HEK293T (cell line): ENCODE measurements at places on chromosomes 16 and 17.

DNA sequence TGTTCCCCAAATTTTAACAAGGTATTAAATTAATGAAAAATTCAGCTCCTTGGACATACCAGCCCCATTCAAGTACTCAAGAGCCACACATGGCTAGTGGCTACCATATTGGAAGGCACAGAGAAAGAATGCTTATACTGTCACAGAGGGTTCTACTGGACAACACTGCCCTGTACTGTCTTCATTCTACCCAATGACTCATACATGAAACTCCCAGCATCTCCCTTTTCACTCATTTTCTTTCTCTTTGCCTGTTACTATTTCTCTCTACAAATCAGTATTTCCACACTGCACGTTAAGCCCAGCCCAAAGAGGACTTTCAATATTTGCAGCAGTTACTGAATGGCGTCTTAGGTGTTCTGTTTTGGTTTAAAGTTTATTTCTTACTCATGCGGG is 72.1 kb upstream of the RCVRN start:
- DNase-seq, result no peak

GRCh38 chr16:80743273-80743672 is 61.1 kb downstream of the CDYL2 start:
- no peak for DNase-seq

- DNase-seq, result no peak
Observed at GRCh38 chr16:77674888-77675287, 47.4 kb upstream of the NUDT7 start.

DNA sequence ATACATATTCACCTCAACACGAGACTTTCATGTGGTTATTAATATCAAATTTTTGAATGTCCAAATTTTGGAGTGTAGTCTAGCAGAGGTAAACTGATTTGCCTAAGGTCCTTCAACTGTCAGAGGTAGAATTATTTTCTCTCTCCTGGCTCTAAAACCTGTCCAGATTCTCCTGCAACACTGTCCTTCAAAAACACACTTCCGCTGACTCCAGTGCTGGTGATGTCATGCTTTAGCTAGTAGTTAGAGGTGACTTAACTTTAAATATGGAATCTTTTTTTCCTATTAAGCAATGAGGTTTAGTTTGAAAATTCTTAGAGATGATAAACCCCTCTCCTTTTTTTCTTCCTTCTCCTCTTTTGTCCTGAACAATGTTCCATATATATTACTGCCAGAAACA is 10.8 kb upstream of the CBLN1 start:
- no peak for DNase-seq

DNA sequence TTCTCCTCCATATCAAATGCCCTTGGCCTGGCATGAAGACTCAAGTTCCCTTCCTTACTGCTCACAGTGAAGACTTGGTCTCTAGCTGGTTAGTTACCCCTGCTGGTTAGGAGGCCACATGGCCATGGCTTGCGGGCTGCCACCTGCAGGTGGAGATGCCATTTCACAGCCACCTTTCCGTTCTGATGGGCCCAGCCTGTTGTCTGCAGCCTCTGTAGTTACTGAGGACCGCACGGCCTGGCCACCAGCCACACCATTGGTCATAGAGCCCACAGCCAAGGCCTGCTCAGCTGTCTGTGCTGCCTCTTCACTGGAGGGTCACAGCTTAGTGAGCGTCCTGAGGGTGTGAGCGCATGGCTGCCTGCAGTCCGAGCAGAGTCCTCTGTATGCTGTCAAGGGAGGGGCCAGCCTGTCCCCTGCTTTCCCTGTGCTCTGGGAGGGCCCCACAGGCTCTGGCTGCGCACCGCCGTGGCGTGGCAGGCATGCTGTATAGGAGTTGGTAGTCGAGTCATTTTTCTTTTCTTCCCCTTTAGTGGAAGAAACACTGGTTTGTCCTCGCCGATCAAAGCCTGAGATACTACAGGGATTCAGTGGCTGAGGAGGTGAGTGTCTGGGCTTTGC is 59.2 kb downstream of the PLD6 start:
- peak; percentile 34 for DNase-seq

DNA sequence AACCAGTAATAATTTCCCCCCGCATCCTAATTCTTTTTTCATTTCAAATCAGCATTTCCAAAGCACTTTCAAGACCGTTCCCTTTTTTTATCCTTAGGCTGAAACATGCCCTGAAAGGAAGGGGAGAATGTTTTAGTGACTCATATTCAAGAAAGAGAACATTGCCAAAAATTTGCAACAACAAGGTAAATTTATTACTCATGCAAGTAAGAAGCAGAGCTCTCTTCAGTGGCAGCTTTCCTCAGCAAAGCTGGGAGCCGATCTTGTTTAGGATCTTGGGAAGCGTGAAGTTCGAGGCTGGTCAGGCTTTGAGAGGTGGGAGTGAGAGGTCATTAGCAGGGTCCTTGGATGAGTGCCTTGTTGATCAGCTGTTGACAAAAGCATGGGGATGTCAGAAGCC is 129.5 kb downstream of the PRKCA start:
- no peak for DNase-seq

DNA sequence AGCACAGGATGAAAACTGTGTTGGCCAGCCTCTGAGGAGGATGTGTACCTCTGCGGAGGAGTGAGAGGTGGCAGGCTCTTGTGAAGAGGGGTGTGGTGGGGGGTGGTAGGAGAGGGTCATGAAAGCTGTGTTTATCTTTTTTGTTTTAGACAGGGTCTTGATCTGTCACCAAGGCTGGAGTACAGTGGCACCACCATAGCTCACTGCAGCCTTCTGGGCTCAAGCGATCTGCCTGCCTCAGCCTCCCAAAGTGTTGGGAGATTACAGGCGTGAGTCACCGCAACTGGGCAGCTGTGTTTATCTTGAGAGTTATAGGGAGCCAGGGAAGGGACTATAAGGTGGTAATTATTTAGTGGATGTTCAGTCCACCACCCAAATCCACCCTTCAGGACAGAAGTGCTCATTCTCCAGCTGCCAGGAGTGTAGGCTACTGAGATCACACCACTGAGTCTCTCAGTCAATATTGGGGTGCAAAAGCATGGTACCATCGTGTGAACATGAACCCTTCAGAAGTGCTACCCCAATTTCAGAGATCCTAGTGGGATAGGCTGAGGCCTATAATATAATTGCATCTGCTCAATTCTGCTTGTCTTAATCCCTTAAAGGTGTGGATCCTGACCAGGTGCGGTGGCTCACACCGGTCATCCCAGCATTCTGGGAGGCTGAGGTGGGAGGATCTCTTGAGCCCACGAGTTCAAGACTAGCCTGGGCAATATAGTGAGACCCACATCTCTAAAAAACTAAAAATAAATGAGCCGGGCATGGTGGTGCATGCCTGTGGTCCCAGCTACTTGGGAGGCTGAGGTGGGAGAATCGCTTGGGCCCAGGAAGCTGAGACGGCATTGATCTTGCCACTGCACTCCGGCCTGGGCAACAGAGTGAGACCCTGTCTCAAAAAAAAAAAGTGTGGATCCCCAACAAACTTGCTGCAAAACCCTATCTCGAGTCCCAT is 788 bp upstream of the EXOC3L1 start:
- DNase-seq, result no peak

DNA sequence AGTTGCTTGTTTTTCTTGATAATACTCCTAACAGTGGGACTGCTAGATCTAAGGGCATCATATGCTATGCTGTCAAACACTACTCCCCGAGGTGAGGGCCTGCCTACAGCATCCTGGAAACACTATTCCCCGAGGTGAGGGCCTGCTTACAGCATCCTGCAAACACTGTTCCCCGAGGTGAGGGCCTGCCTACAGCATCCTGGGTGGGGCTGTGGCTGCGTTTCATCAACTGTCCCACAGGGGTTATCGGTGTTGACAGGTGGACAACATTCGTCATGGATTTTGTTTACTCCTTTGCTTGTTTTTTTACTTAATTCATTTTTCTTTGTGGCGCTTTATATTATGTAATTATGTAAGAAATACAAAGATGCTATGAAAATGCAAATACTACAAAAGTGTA is 22.5 kb downstream of the NPRL3 start:
- no peak for DNase-seq

- peak; percentile 53 for DNase-seq
Observed at GRCh38 chr16:14302399-14303181, 231.5 kb downstream of the MRTFB start.

- DNase-seq, result no peak
Observed at GRCh38 chr17:77692571-77693161, 265.8 kb upstream of the TNRC6C start.

GRCh38 chr17:9886141-9886930 is 18.7 kb downstream of the RCVRN start:
- DNase-seq, result no peak

DNA sequence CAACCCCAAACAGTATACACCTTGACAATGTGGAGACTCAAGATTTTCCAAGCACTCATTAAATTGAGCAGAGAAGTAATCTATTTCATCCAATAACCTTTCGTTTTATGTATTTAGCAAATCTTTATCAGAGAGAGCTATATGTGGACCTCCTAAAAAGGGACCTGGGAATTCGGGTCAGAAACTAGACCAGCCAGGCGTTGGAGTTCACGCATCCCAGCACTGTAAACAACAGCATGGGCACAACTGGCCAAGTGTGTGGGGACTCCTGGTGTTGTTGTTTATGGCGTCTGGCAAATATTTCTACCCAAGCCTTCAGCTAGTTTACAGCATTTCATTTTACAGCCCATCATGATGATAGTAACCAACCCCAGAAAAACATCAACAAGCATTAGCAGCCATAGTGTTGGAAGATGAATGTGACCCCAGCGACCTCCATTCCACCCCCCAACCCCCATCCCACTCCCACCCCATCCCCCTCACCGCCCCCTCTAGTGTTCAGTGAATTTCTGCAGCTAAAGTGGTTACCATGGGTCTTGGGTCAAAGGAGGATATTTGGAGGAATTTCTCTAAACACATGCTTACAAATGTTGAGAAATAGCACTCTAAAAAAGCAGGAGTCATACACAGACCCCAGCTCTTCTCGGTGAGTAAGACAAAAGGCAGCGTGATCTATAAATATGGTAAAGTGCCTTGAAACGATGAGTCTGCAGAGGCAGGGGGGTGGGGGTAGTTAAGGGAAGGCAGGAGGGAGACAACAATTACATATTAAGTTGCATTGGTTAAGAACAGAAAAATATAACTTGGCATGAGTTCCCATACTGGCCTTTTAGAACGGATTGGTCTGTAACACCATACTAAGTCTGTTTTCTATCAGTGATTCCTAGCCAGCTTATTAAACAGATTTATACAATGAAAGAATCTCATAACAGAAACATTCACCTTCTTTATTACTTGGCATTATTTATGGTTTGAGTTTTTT is 91.4 kb upstream of the TBX2 start:
- DNase-seq, result no peak

GRCh38 chr16:68319185-68319908 is 8.5 kb downstream of the PRMT7 start:
- DNase-seq, result no peak

DNA sequence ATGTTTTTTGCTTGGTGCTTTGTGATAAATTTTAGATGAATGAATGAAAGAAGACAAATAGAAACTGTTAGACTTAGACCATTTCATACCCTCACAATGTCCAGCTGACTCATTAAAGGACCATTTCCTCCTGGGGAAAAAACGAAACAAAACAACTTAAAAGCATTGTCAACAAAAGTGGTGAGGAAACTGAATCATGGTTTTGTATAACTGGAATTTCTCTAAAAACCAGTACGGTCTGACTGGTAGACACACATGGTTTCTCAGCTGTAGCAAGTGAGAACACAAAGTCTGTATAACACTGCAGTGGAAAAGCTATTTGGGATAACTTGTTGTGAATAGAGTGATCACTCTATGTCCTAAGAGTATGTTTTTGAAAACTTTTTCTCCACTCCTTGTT is 5.3 kb upstream of the DDX52 start:
- no peak for DNase-seq

GRCh38 chr16:4461250-4462085 is 13.0 kb downstream of the NMRAL1 start:
- no peak for DNase-seq

DNA sequence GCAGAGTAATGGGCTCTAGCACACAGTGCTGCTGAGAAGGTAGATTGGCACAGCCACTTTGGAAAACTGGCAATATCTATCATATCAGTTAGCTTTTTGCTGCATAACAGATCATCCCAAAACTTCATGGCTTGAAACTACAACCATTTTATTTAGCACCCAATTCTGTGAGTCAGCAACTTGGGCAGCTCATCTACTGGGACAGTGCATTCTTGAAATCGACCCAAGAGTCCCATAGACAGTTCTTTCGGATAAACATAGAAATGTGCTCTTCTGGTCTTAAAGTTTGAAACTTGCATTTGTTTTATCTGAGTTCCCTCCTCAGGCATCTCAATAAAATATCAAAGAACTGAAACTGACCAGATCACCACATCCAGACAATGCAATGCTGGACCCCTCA is 76.7 kb downstream of the CEP112 start:
- DNase-seq, result no peak

DNA sequence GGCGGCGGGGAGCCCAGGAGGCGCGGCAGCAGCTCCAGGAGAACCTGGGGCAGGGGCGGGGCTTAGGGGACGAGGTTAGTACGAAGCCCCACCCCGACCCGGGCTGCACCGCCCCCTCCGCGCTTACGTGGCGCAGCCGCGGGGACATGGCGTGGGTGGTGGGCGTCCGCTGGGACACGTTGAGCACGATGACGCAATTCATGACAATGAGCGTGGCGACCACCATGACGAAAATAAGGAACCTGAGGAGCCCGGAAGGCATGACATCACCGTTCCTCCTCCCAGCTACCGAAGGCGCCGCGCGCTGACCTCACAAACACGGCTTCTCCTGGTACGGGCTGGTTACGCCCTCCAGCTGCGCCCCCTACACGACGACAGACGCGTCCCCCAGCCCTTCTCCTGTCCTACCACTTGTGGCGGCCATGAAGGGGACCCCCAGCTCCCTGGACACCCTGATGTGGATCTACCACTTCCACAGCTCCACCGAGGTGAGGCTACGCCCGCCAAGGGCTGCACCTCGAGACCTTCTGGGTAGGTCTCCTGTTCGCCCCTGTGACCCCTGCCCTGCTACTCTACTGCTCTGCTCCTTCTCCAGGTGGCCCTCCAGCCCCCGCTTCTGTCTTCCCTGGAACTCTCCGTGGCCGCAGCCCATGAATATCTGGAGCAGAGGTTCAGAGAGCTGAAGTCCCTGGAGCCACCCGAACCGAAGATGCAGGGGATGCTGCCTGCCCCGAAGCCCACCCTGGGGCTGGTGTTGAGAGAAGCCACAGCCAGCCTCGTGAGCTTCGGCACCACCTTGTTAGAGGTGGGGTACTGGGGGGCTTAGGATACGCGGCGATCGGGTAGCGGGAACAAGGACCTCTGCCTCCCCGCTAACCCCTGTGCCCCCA is at the start of gene C17orf107:
C17orf107 (plus strand) TSS at position 196 of the 890 bp plus-strand sequence; CDS start at position 423, 227 bp downstream.
- DNase-seq, result no peak

- no peak for DNase-seq
Observed at GRCh38 chr17:39461926-39462569, 762 bp downstream of the CDK12 start.

DNA sequence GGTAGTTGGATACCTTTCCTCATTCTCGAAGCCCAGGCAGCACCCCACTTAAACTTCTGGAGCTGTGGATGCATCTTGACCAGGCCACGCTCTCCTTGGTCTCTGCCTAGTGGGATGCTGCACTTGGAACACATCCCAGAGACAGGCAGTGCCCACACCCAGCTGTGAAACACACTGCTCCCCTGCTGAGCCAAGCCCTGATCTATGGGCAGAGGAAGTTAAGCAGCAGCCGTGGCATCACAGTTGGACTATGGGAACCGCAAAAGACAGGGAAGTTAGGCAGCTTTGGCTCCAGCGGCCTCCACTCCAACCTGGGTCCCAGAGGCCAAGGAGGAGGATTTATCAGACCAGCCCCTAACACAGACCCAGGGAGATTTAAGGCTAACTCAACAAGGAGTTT is 284.8 kb upstream of the CCL2 start:
- no peak for DNase-seq

GRCh38 chr17:3900646-3901045 is 7.8 kb upstream of the CAMKK1 start:
- DNase-seq, result no peak
